ENCODE measurements at places on chromosomes 7 and 10.

DNA sequence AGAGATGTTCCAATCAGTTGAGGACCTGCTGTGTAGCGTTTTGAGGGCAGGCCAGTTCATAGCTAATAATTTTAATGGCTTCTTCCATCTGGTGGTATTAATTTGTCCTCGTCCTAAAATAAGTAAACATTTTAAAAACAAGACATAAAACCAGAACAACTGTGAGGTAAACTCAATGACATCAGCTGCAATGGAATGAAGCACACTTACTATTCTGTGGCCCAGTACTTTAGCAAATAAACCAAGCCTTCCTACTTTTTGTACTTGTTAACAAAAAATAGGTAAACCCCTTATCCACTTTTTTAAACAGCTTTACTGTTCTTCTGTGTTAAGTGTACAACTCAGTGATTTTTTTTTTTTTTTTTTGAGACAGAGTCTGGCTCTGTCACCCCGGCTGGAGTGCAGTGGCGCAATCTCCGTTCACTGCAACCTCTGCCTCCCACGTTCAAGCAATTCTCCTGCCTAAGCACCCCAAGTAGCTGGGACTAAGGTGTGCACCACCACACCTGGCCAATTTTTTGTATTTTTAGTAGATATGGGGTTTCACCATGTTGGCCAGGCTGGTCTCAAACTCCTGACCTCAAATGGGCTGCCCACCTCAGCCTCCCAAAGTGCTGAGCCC is 28.9 kb upstream of the FZD1 start:
- DNase-seq: no peak

DNA sequence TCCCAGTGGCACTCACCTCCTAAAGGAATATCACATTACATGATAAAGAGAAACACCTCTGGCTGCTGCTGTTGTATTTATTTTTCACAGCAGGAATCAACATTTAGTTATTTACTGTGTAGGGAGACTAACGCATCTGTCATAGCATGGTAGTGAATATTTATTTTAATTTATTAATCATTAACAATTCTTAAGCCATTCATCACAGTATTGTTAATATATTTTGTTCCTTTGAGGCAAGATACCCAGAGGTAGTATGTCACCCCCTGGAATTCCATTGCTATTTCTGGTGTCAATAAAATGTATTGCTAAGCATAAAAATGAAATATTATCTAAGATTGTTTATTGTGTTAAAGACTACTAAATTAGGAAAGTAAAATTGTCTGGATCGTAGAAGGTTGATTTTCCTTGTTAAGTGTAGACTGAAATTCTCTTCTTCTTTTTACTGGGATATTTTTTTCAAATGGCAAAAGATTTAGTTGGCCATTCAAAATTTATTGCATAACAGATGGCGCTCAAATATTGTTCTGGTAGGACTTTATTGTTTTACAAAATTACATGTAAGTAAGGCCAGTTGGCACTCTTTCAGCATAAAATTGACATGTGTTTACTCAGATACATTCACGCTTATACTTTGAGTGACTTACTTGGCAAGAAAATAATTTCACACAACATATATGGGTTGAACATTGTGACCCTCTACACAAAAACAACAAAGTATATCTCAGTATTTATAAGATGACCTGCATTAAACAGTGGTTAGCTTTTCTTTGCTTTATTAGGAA is 1358.7 kb upstream of the SORCS1 start:
- DNase-seq: no peak

DNA sequence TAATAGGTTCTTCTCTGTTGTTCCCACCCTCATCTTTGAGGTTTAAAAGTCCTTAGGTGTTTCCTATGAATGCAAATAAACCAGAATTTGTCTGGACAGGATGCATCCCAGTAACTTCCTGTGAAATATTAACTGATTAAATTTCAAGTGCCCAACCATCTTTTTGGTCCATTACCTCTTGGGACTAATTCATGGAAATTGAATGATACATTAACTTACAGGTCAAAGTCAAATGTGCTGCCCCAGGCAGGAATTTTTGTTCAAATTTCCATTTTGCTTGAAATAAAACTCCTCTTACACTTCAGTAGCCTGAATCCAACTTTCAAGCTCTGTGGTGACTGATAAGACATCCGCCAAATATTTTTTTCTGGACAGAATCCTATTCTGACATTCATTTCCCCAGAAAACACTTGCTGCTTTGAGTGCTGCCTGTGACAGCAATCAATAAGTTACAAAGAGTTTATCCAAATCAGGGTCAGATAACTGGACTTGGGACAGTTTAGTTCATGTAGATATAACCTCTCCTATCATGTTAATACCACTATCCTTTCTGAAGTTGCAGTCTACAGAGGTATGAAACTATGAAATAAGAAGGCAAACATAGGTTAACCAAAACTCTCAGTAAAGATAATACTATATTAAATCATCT is 383.5 kb downstream of the POM121L12 start:
- DNase-seq: no peak

- DNase-seq: no peak
Measured at GRCh38 chr10:20890009-20890408, 7.1 kb downstream of the NEBL start.

GRCh38 chr7:80210400-80210799 is 75.8 kb downstream of the GNAI1 start:
- no peak for DNase-seq

DNA sequence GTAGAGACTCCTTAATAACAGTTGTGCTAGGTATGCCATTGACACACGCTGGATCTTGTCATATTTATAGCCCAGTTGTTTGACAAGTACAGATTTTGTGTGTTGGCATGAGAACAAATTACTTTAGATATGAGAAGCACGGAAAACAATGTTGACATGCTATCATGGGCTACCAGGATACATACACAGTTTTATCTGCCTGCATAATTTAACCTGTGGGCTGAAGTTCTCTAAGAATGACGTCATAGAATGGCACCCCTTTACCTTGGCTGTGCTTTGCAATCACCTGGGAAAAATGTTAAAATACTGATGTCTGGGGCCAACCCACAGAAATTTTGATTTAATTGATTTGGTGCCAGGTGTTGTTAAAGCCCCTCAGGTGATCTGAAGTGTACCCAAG is 2.8 kb downstream of the PLA2G12B start:
- DNase-seq: no peak

DNA sequence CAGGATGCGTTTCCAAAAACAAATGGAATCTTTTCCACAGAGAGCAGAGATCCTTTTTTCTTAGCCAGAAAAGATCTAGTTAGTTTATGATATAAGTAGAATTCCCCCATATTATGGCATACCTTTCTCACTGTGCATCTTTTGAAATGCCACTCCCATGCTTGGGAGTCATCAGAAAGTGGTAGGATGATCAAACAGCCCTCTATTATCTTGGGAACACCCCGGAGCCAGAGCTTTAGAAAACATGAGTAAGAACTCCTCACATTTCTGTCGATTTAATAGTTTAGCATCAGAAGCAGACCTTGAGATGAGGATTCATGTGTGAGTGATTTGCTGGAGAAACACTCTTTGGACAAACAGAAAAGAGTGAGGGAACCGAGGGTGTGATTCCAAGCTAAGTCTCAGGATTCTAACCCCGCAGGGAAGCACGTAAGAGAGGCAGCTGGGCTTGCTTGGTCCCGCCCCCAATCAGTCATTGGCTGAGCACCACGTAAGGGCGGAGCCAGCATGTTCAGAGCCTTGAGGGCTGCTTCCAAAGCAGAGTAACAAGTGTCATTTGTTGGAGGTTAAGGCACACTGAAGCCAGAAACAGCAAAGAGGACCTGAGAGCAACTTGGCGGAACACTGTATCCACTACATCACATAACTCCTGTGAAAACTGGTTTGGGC is 43.7 kb upstream of the NXPH1 start:
- no peak for DNase-seq

DNA sequence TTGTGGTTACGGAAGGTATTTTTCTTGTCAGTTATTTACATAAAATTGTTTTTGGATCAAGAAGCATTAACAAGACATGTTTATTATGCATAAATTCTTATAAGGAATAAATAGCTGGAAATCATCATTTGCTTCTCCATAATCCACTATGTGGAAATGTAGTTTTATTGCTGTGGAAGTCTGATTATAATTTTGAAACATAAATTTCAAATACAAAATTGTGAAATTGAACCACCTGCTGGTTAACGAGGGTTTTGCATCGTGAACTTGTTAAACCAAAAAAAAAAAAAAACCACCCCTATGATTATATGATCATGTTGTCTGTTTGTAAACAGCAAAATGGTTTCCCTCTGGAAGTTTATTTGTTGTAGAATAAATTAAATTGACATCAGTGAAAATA is 25.9 kb downstream of the ABRAXAS2 start:
- peak; percentile 41 for DNase-seq

- no peak for DNase-seq
Measured at GRCh38 chr10:124109261-124109660, 15.9 kb upstream of the CHST15 start.

GRCh38 chr7:152076324-152076821 is 50.9 kb downstream of the GALNT11 start:
- DNase-seq: peak; percentile 4

DNA sequence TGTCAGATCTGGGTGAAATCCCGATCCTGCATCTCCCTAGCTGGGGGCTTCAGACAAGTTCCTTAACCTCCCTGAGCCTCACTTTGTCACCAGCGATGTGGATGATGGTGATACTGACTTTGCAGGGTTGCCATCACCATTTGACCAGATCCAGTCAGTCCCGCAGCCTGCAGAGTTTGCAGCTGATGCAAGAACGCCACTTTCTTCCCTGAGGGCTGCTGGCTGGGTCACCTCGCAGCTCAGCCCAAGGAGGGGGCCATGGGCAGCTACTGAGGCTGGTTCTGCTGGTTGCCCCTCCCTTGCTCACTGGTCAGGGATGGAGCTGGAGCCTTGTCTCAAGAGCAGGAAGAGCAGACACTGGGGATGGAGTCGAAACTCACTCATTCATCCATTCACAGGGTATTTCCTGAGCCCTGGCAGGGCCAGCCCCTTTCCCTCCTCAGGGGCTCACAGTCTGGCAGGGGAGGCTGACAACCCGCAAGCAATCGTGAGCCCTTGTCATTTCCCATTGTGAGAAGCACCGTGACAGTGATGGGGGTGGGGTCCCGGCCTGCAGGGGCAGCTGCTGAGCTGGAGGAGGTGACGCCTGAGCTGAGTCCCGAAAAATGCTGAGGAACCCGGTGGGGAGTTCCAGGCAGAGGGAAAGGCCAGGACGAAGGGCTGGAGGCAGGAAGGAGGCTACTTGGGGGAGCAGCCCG is 111.1 kb upstream of the TCF7L2 start:
- no peak for DNase-seq

DNA sequence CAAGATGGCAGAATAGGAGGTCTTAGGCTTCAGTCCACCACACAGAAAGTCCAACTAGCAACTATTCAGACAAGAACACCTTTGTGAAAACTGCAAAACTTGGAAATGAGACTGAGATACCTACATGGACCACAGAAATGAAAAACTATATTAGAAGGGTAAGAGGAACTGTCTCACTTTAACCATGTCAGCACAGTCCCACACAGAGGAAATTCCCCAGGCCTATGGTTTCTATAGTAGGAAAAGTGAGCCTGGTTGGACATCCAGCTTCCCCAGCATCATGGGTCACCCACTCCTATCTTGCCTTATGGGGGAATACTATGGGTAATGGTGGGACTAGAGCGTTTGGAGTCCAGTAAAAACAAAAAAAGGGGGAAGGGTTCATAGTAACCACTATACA is 38.8 kb upstream of the CDK6 start:
- DNase-seq: no peak

DNA sequence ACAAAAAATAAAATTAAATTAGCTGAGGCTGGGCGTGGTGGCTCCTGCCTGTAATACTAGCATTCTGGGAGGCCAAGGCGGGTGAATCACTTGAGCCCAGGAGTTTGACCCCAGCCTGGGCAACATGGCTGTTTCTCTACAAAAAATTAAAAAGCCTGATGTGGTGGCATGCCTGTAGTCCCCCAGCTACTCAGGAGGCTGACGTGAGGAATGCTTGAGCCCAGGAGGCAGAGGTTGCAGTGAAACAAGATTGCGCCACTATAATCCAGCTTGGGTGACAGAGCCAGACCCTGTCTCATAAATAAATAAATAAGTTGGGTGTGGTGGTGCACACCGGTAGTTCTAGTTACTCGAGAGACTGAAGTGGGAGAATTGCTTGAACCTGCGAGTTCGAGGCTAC is 65.1 kb downstream of the GNA12 start:
- DNase-seq: no peak

- no peak for DNase-seq
Measured at GRCh38 chr10:130780763-130781162, 530.8 kb downstream of the TCERG1L start.

DNA sequence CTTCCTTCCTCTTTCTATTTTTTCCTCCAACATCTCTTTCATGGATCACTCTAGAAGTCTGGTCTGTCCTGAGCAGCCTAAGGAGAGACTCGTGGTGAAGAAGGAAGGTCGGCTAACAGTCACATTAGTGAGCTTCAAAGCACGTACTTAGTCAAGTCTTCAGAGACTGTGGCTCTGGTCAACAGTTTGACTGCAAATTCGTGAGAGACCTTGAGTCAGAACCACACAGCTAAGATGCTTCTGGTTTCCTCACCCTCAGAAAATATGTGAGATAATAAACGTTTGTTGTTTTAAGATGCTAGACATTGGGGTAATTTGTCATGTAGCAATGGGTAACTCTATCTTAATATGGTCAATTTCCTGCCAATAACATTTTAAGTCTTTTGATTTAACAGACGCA is 126.2 kb upstream of the LRRN3 start:
- DNase-seq: no peak

- no peak for DNase-seq
Measured at GRCh38 chr7:84684836-84685480, 490.4 kb upstream of the SEMA3A start.

GRCh38 chr10:128814782-128815181 is 652.3 kb upstream of the MGMT start:
- no peak for DNase-seq

DNA sequence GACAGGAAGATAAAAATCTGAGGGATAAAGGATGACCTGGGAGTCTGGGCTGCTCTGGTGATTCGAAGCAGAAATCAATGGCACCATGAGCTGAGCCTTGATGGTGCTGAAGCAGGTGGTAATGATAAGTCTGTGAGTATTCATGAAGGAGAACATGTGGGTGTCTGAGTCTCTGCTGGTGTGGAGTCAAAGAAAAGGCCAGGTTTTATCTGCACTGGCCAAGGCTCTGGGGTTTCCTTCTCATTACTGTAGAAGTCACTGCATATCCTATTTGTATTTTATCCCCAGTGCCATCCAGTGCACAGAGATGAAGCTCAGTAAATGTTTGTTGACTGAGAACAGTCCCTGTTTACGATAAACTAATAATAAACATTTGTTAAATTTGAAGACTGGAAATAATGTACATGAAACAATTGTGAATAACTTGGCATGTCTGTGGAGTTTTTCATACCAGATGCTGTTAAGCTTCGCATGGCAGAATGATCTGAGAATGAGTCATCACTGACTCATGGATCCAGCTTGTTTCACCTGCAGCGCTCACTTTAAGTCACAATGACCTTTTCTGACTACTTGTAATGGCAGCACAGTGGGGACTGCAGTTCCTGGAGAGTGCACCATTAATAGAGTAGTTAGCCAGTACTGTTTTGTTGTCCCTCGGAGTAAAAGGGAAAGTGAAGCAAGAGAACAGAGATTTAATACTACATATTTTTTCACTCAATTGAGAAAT is 538.5 kb downstream of the HTR7 start:
- no peak for DNase-seq
